ENCODE measurements at places on chromosomes 7 and 10.

DNA sequence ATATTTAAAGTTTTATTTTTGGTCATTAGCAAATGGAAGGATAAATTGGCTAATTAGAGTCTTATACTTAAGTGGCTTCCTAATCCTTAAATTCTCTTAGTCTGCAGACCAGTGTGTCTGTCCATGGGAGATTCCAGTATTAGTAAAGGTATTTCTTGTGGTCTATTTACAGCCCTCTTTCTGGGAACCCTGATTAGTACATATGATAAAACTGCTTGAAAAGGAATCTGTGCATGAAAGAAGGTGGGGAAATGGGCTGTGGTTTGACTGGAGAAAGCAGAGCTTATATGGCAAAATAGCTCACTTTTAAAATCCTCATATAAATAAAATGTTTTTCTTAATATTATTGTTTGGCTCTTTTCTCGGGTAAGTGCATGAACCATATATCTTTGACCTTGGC, 124.5 kb upstream of the RHOBTB1 start:
- no peak for DNase-seq

GRCh38 chr7:124992851-124993562, 63.4 kb upstream of the POT1 start:
- DNase-seq, result no peak

DNA sequence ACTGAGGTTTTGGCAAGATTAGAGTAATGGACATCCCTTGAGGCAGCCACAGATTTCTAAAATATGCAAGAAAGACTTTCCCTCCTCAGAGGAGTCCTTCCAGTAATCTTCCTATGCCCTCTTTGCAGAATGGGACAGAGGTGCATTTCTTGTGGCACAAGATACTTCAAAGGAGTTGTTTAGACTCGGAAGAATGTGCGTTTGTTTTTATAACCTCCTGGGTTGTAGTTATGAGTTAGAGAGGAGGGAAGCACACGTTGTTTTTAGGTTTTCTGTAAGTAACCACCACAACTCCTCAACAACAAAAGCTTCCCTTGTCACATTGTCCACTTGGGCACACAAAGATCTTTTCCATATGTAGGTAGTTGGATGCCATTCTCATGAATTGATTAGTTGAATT, 78.1 kb upstream of the GLI3 start:
- DNase-seq, result no peak

DNA sequence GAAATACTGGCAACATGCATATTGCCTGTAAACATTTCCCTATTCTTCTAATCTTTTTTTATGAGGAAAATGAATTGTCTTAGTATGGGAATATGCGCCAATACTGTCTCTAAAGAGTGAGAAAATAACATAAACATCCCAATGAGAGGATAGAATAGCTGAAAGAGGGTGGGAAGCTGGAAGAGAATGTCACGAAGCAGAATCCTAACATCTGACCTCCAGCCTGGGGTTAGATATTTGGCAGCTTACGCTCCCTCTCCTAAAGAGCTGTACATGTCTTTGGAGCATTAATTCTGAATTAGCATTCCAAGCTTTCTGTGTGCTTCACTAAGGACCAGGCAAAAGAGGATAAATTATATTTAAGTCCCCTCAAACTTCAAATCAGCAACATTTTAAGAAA, 31.6 kb upstream of the SLC16A12 start:
- DNase-seq, result no peak

DNA sequence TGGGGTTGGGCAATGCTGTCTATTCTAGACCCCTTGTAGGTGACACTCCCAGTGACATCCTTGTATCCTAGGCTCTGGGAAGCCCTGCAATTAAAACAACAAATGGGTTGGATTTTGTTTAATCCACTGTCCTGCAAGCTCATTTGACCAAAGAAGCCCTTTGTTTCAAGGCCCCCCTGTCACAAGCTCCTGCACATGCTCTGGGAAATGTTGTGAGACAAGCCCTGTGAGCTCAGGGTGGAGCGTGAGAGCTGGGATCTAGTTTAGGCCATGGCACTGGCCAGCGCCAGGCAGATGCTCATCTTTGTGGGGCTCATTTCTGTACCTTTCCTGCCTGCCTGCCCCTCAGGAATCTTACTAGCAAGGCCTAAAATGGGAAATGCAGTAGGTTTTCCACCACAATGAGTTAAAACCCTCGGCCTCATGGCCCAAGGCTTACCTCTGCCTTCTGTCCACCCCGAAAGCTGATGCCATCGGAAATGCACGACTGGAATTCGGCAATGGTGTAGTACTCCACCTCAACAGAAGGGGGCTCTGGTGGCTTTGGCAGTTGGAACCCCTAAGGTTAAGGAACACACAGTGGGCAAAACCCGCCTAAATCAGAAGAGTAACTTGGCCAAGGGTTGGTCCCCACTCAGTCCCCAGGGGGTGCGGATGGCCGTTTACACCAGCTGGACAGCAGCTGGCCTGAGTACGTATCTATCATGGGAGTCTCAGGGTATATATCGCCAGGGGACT, 112.0 kb downstream of the NEURL1 start:
- DNase-seq, result peak; percentile 67

DNA sequence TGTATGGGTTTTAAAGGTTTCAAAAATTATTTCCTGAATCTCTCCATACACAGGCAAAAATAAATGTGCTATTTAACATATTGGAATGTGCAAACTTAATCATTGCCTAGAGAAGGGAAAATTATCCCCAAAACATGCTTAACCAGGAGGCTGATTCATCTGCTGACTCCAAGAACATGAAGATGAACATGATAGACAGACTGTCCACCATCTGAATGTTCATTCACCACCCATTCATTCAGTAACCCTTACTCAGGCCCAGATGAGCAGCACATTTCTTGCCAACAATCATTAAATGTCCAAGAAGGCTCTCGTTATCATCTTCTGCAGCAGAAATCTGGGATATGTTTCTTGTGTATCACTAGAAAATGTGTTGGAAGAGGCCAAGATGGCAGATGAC, 110.6 kb downstream of the PPP1R9A start:
- no peak for DNase-seq

DNA sequence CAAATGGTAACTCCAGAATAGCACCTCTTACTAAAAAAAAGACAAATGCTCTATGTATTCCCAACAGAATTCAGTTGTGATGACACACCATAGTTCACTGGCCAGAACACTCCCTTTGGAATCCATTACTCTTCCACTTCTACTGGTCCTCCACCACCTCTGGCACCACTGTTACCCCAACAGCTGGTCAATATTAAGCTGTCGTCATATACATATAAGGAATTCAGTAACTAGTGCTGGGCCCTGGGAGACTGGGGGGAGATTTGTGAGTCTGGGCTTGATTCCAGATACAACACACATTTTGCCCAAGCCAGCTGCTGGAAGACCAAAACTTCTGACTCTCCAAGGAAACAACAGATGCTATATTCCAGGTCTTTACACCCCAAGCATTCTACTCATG, 26.0 kb upstream of the ITGA8 start:
- no peak for DNase-seq

DNA sequence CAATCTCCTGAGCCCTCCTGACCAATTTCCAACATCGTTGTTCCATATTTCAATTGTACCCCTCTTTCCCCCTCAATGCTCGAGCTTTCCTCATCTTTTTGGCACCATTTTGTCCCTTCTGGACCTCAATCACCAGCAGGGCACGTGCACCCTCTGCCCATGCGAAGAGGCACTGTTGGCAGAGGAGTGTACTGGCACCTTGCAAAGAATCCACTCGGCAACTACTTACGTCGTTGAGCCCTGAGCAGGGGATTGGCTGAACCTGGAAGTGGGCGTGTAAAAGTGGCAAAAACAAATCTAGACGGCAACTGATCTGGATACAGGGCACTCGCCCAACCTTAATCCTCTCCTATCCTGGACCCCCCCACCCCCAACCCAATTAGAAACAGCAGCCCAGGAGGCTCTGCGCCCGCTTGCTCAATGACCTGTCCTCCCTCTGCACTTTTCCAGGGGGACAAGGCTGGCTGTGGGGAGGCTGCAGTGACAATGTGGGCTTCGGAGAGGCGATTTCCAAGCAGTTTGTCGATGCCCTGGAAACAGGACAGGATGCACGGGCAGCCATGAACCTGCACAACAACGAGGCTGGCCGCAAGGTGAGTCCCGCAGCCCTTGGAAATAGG, 18.8 kb downstream of the WNT8B start:
- DNase-seq, result peak; percentile 87

- peak; percentile 43 for DNase-seq
Measured at GRCh38 chr10:6140141-6140841, 51.5 kb downstream of the RBM17 start.

DNA sequence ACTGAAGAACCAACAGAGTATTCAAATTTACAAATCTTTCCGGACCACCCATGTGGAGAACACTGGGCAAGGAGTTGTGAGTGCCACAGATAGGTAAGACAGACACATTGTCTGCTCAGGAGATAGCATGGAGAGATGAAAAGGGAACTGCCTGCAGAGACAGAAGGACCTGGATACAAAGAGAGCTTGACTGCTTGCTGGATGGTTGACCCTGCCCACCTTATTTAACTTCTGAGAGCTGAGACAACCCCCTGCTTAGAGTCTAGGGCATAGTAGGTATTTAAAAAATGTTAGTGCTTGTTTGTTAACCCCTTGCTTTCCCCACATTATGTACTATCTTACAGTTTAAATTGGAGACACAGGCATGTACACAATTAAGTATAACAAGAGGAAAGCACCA, 314.1 kb downstream of the THSD7A start:
- DNase-seq, result no peak

Measured in suppressor macrophage treated with lipopolysaccharide for 1 hour (primary cell).